ENCODE measurements at places on chromosomes 6 and 20.

DNA sequence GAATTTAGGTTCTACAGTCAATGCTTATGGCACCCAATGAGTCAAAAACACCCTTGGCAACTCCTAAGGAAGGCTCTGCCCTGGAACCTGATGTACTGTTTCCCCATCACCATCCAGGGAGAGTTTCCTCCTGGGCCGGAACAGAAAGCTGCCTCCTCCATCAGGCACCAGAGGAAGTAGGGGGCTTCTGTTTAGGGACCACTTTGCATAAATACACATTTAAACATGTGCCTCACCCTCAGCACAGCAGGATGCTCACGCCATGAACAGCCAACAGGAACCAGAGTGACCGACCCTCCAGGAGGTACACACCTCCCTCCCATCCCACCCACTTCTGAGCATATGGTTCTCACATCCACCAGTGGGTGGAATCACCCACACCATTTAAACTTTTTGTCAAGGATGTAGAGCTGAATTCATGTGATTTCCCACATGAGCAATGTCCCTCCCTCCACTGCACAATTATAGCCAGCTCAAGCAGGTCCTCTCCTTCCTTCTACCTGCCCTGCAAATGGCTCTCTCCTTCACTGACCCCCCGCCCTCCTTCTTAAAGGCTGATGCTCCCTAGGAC lies 14.8 kb downstream of the DDRGK1 start:
- DNase-seq: no peak

- DNase-seq: no peak
Measured at GRCh38 chr6:15854378-15854777, 191.6 kb upstream of the DTNBP1 start.

- DNase-seq: no peak
Measured at GRCh38 chr20:19827818-19828217, 69.8 kb downstream of the RIN2 start.

DNA sequence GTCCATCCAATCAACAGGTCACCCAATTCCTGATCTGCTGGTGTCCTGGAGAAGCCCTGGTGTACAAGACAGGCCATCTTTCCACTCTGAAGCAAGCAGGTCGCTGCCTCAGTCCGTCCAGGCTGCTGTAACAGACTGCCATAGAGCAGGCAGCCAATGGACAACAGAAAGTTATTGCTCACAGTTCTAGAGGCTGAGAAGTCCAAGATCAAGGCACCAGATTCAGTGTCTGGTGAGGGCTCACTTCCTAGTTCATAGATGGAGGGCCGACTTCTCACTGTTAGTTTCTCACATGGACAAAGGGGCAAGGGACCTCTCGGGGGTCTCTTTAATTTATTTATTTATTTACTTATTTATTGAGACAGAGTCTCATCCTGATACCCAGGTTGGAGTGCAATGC lies 74.8 kb downstream of the CD24 start:
- DNase-seq: no peak

DNA sequence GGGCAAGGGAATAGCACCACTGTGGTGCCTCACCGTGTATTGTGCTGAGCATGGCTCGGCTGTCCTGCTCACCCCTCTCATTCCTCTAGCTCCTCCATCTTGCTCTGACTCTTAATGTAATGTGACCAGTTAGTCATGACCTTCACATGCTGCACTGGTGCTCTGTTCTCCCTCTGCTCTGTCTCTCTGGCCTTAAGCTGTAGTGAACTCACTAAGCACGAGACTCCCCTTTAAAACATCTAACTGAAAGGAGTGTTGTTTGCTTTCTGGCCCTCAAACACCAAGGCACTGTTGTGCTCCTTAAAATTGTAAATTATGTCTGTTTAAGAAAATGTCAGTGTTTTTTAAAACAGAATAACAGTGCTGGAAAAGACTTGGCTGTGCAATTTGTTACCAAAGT lies 140.4 kb downstream of the HDGFL1 start:
- no peak for DNase-seq

GRCh38 chr6:132192631-132193030 lies 208.6 kb downstream of the MOXD1 start:
- DNase-seq: peak; percentile 62

- DNase-seq: no peak
Measured at GRCh38 chr6:36629784-36630183, 35.6 kb downstream of the SRSF3 start.

GRCh38 chr6:100538086-100538485 lies 73.4 kb upstream of the SIM1 start:
- DNase-seq: no peak

DNA sequence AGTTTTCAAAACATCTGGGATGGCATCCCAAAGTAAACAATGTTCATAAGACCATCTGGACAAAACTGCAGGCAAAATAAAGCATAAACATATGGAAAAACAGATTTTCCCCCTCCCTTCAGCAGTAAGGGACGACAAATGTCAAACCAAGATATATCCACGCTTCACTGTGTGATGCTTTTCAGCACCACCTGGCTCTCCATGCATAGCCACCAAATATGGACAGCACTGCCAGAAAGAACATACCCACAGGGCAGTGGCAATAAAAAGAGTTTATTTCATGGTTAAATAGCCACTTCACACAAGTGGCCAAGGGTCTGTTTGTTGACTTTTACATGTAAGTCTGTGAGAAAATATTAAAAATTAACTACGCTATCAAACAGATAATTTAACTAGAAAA lies 23.1 kb downstream of the USP45 start:
- no peak for DNase-seq

DNA sequence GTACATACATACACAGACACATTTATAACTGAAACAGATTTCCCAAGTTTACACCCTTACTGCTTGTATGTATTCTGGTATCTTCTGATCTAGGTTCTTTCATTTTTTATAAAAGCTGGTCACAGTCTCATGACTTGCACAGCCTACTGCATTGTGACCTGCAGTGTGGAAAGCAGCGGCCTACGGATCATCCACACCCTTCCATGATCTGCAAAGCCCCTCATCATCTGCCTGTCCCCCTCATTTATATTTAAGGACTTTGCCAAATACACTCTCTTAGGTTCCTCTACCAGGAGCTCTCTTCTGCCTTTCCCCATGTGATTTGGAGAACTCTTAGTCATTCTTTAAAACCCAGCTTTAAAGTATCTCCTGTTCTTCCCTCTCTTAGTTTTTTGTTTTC lies 12.0 kb upstream of the BICRAL start:
- no peak for DNase-seq
